ENCODE measurements at places on chromosomes 7 and 10.
A peak's percentile ranks its signal among the peaks of the same experiment; 100 is the strongest.

DNA sequence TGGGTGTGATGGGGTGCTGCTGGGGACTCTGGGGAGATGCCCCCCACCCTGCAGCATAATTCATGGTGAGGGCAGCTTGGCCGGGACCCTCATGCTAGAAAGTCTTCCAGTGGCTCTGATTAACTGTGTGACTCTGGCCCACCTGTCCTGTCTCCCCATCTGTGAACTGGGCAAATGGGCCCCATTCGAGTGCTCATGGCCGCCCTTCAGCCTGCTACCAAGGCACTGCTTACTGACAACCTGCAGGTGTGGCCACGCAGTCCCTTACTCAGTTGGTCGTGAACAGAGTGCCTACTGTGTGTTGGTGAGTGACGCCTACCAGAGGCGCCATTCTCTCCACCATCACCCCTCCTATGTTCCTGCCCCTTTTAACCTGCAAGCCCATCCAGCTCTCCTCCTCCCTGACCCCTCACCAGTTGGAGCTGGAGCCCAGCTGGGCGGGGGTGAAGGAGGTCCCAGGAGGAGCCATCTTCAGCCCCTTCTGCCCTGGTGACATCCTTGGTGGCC is 109.4 kb downstream of the ZMIZ1 start:
- no peak for DNase-seq

- DNase-seq = peak; percentile 30
Observed at GRCh38 chr7:6530626-6531491, 20.4 kb downstream of the GRID2IP start.

DNA sequence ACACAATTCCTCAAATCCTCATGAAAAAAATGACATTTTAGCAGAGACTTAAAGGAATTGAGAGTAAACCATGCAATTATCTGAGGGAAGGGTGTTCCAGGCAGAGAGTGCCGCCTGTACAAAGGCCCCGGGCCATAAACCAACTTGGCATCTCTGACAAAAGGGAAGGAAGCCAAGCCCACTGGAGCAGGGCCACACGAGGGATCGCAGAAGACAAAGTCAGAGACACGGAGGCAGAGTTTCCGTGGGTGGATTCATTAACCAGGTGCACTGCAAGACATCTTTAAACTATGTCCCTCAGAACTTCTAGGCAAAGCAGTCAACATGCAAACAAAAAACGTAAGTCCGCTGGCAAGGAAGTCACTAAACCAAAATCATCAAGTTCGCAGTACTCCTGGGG is 92.0 kb downstream of the SFMBT2 start:
- peak; percentile 15 for DNase-seq

- no peak for DNase-seq
Observed at GRCh38 chr7:673681-674453, 52.6 kb upstream of the DNAAF5 start.

DNA sequence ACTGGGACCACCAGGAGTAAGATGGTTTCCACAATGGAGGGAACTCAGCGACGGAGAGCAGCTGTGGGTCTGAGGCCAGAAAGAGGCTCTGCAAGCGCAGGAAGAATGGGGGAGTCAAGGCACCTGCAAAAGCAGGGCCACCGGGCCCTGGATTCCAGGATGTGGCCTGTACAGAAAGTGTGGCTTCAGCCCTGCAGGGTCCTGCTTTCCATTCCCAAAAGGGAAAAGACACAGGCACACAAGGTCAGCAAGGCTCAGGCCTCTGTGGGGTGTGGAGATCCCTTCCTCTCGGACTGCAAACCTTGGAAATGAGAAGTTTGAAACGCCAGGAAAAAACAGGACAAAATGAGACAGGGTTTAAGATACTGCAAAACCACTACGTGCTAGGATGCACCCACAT is 232.5 kb downstream of the TNS3 start:
- no peak for DNase-seq

DNA sequence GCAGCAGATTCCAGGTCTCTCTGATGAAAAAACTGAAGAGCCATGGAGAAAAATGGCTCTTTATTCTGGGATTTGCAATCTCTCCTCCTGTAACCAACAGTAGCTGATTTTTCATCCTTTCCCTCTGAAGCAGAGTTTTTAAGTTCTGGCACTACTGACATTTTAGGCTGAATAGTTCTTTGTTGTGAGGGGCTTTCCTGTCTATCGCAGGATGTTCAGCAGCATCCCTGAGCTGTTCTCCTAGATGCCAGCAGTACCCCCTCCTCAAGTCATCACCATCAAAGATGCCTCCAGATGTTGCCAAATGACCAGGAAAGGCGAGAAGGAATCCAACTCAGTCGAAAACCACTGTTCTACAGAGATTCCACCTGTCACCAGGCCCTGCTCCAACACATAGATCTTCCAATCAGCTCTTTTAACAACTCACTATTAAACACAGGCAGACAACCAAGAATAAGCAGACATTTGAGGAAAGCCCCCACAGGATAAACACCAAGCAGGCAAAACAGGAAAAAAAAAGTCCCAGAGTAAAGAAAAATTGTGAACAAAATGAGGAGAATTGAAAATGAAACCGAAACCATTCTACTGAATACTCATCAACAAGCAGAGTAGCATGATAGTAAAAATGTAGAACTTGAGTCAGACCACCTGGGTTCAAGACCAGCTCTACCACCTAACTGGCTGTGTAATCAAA is 124.8 kb downstream of the MPP7 start:
- DNase-seq = no peak

DNA sequence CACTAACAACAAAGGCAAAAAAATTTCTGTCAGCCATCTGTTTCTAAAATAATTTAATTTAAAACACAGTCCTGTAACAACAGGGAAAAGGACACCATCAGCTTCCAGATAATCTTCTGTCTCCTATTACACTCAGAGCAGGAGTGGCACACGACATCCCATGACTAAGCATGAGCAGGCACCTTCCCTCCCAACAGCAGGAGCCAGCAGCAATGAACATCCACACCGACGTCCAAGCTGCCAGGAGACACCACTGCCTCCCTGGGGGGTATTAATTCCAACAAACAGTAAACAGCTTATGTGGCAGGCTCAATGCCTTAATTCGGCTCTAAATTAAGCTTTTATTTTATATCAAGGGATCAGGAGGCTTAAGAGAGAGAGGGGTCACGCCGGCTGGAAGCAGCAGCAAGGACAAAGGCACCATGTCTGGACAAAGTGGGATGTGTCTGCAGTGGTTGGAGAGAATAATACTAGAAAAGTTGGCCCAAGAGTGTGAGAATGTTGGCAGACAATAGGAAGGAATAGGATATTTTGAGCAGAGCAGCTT is 45.7 kb downstream of the KIAA1549 start:
- DNase-seq = no peak

DNA sequence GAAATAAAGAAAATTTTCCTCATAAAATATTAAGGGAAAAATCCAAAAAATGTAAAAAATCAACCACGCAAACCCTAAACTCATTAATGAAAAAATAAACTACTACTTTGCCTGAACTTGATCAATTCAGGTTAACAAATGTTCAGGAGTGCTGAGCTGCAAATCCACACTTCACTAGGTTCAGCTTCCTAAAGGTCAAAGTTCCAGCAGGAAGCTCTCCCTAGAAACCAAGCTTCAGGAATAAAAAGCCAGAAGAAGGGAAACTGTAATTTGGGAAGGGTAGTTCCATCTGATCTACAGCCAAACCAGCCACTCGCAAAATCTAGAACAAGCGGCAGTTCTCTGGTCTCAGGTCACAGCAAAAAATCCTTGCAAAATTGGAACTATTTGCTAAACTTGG is 7.8 kb upstream of the NMT2 start:
- no peak for DNase-seq

GRCh38 chr10:102850025-102850518 is 4.0 kb upstream of the BORCS7 start:
- DNase-seq = no peak

- no peak for DNase-seq
Observed at GRCh38 chr10:6135039-6135438, 46.2 kb downstream of the RBM17 start.

DNA sequence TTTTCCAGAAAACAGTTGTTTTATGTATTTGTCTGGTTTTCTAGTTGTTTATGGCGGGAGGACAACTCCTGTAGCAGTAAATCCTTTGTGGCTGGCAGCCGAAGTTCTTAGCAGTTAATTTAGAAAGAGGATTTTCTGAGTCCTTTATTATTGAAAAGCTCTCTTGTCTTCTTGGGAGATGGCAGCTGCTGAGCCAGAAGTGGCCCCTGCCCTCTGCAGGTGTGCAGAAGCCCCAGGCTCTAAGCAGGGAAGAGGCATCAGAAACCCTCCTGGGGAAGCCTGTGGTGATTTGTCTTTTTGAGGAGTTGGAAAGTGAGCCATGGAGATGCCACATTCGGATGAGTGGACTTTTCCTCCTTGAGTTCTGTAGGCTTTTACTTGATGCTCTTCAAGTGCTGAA is 106.3 kb downstream of the GLRX3 start:
- no peak for DNase-seq

DNA sequence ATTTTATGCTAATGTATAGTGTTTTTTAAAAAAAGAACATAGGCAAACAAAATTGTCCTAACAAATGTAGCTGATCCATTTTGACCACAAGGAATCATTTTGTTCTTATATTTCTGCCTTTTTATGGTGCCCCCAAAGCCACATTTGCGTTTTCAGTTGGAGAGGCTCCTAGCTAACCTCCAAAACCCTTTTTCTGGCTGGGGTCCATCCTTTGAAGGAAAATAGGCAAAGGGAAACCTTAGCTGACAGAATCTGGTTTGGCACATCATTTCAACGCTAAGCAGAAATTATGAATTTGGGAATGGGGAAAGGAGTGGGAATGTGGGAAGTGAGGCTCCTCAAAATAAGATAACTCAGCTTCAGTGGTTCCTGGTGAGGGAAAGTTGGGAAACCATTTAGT is 25.6 kb upstream of the SLC25A13 start:
- no peak for DNase-seq

DNA sequence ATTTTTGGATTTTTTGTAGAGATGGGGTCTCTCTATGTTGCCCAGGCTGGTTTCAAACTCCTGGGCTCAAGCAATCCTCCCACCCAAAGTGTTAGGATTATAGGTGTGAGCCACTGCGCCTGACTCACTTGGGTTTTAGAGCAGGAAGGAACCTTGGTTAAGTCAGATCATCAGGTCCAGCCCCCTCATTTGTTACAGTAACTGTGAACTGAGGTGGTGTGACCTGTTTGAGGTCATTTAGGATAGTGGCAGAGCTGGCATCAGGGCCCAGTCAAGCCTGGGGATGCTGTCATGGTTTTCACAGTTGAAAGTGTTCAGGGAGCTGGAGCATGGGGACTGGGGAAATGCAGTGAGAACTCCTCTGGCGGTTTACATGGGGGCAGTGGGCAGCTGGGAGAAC is 159.6 kb downstream of the TAX1BP1 start:
- no peak for DNase-seq

DNA sequence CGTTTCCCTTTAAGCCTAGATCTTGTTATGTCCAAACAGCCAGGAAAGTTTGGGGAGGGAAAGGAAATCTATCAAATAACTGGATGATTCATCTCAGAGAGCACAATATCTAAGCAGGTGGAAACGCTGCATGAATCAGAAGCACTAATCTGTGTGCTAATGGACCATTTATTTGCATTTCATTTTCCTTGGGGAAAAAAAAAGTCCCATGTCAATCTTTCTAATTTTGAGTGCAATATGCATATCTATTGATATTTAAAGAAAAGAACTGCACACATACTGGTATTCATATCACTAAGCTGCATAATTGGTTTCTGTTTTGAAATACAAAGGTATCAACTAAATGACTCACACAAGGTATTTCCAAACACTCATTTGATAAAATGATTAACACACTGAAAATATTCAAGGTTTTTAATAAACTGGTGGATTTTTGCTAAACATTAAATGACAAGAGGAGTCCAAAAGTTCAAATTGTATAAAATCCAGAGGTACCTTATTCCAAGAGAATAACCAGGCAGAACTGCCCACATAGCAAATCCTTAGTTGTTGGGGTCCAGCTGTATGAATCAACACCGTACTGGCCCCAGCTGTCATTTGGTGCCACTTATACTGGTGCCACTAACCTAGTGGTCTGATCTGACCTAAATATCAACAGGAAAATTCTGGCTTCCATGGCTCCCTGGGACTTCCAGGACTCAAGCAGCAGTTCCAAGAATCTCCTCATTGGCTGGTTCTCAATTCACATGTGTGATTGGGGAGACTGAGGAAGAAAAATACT is 122.2 kb upstream of the SP4 start:
- DNase-seq = no peak

All from inflammatory macrophage (primary cell).